ENCODE measurements at places on chromosomes 4 and X. TPM values are rescaled to one million over a fixed set of nuclear protein-coding genes. Genes with fewer than 3 reads are reported as not detected.

GRCh38 chr4:142345924-142346323 lies 500.2 kb downstream of the INPP4B start:
- DNase-seq, result no peak

GRCh38 chr4:166625018-166625637 lies 609.2 kb downstream of the SPOCK3 start:
- DNase-seq, result no peak

- no peak for DNase-seq
These were observed 508.7 kb downstream of the ZNF674 start for GRCh38 chrX:46036508-46036907.

DNA sequence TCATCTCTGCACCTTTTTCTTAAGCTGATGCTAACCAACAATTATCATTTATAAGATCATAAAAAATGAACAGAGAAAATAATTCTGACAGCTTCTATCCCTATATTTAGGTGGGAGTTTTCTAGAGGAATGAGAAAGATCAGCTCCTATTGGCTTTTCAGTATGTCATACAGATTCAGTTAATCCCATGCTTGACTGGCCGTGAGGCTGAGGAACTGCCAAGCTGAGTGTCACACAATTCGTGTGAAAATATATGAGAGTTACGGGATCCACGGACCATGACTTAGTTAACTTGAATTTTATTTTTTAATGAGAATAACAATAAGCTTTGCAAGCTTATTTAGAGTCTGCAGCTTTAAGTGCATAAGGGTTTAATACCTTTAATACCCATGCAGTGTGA lies 37.5 kb downstream of the PHEX start:
- DNase-seq, result no peak

- DNase-seq, result no peak
These were observed 22.1 kb downstream of the SLIT2 start for GRCh38 chr4:20273793-20274192.

- no peak for DNase-seq
These were observed 22.1 kb downstream of the NHS start for GRCh38 chrX:17397074-17397473.

DNA sequence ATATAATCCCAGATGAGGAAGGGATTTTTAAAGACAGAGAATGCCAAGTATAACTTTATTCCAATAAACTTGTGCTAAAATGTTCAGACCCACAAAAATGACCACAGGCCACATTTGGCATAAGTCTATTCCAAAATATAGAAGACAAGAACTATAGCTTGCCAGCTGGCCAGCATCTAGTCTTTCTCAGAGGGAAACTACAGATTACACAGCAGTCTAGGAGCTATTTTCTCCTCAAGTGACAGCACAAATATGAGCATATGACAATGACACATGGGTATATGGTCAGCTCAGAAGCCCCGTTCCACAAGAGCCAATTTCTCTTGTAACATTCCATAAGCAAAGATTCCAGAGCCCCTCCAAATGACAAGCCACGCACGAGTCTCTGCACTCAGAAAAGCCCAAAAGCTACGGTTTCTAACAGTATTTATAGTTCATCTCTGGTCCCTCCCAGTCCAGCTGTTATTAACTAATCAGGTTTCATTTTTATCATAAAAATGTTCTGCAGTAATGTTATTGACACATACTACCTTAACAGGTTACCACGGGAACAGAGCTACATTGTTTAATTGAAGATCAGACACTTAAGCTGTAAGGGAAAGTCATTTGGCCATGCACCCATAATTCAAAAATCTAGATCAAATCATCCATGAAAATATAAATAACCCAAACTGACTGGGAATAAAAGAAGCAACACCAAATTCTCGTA lies 70.3 kb downstream of the RAB28 start:
- DNase-seq, result no peak

DNA sequence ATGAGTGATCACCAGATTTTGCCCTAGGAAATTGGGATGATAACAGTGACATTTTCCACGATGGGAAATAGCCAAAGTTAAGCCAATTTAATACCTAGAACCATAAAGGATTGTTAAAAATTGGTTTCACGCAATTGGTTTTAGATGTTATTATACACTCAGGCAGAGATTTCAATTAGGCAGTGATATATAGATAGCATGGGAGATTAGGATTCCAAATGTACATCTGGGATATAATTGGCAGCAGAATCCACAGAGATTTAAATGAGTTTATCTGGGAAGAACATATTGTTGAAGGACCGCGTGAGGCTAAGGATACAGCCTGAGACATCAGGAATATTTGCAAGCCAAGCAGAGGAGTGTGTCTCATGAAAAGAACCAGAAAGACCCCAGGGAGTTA lies 351.6 kb downstream of the GPM6A start:
- DNase-seq, result no peak

DNA sequence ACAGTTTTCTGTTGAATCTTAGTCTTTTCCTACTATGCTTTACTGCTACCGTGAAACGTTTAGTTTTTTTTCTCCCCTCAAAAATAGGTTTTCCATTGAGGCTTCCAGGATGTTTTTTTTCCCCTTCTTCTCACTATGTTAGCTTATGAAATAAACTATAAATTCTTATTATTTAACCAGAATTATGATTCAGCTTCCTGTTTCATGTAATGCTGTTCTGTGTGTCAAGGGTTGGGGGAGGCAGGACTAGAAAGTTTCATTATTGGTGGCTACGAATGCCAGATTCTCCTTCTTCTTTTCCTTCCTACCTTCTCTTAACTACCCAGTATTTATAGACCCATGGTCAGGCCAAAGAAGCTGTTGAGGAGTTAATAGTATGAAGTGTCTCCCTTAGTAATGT lies 11.8 kb downstream of the CLCN5 start:
- DNase-seq, result no peak

DNA sequence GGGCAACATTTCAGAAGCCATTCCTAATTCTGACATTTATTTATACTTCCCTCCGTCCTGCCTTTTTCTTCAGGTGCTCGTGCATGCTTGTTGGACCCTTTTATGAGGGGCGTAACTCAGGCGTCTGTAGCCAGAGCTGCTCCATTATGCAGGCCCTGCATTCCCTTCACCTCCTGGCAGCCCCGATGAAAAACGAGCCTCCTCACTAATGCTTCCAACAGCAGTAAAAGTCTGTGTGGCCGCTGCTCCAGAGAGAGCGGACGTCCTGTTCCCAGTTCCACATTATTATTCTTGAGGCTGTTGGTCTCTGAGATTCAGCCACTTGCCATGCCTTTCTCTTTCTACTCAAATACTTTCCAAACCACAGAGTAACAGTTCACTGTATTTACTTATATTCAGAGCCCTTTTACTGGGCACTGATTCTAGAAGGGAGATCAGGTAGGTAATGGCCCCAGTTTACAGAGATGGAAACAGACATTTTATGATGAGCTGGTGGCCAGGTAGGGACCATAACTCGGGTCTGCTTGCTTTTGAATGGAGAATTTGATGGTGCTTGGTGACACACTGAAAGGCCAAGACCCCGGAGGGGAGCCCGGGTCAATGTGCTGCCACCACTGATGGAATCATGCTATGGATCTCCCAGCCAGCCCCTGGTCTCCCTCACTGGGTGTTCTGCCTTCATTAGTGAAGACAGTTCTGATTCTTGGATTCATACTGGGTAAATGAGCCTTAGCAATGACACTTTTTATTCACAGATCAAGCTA lies 101.0 kb downstream of the GATB start:
- no peak for DNase-seq

GRCh38 chrX:17521871-17522693 lies 147.1 kb downstream of the NHS start:
- no peak for DNase-seq

- no peak for DNase-seq
These were observed 87.1 kb upstream of the DDX53 start for GRCh38 chrX:22912616-22913015.

DNA sequence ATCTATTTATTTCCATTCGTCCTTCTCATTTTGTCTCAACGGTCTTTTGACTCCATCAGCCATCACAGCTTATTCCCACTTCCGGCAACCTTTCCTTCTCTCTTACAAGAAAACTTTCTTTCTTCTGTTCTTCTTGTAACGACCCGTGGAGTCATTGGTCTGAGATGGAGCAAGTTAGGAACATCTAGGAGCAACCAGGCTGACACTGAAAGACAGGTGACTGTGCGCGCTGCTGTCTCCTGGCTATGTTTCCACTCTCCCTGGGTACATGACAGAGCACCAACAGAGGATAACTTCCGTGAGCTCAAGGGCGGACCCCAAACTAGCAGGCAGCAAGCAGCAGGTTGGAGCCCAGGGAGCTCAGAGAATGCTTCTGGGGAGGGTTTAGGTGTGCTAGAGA lies 2.5 kb downstream of the FGF5 start:
- no peak for DNase-seq

DNA sequence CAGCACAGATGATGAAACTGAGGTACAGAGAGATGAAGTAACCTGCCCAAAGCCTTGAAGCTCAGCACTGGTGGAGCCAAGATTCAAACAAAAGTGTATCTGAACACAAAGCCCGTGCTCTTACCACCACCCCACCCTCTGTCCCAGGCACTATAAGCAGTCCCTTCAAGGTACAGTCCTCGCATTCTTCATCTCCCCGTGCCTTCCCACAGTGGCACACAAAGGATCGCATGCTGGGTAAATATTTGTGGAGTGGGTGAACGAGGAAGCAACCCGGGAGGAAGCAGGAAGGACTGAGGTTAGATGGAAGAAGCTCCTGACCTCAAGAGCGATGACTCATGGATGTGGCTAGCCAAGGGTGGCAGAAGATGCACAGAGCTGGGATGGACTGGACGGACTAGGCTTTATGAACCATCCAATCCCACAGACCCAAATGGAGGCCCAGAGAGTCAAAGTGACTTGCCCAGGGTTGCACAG lies 18.4 kb downstream of the IQSEC2 start:
- no peak for DNase-seq

- no peak for DNase-seq
These were observed 44.8 kb downstream of the RBPJ start for GRCh38 chr4:26365537-26366150.

- no peak for DNase-seq
These were observed 8.5 kb downstream of the FMR1 start for GRCh38 chrX:147920161-147920666.

DNA sequence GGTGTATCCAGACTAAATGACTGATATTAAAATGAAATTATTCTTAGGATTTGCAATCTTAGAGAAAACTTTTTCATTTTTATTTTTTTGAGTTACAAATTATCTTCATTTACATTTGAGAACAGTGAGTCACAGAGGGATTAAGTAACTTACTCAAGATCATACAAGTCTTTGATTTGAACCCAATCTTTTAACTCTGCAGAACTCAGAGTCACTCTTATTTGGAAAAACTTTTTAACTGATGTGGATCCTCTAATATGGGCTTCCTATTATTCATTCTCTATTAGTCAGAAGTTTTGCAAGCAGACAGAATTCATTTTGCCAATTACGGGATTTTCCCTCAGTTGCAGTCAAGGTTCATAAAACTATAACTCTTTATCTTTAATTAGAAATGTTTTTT lies 20.1 kb downstream of the HPRT1 start:
- no peak for DNase-seq

GRCh38 chrX:12711435-12712040 lies 79.7 kb upstream of the PRPS2 start:
- no peak for DNase-seq

GRCh38 chr4:137213372-137214173 lies 318.7 kb downstream of the PCDH18 start:
- no peak for DNase-seq

- no peak for DNase-seq
These were observed 131.8 kb downstream of the BMPR1B start for GRCh38 chr4:94889523-94889922.

- DNase-seq, result no peak
These were observed 56.3 kb upstream of the NAP1L5 start for GRCh38 chr4:88753658-88754571.

GRCh38 chr4:41751449-41752061 lies 3.0 kb upstream of the PHOX2B start:
- no peak for DNase-seq

- DNase-seq, result no peak
These were observed 49.5 kb downstream of the CD99L2 start for GRCh38 chrX:150848914-150849365.

DNA sequence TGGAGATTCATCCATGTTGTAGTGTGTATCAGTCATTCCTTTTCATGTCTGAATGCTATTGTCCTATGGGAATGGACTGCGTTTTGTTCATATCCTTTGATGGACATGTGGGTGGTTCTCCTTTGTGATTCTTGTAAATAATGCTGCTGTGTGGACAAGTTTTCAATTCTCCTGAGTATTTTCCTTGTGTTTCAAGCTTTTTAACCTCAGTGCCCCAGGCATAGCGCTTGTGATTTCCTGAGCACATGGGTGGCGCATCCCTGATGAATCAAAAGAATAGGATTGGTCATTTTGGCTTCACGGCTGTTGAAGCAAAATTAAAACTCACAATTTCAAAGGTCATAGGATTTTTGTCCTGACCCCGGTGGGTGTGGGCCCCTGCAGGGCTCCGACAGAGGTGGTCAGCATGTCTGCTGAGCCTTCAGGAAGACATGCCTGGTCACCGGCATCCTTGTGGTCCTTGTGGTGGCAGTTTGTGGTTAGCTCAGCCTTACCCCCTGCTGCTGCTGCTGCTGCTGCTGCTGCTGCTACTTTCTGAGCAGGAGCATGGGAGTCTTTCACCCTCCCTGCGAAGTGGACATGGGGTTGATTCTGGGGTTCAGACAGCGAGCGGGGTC lies 30.0 kb downstream of the SHROOM2 start:
- DNase-seq, result no peak

Gene PDCL2
- not detected for total RNA-seq

Gene CXCL6
- total RNA-seq, result 0.45 TPM

Gene ADH1C
- total RNA-seq, result 79.9 TPM

Gene FAM149A
- total RNA-seq, result 10.1 TPM

Gene PDGFRA
- 181 TPM for total RNA-seq

Gene MSX1
- 38.9 TPM for total RNA-seq

Gene PLK4
- total RNA-seq, result 0.61 TPM

Gene GLRB
- total RNA-seq, result 3.3 TPM

Gene UGT2A3
- 0.26 TPM for total RNA-seq

Gene ANOS1
- total RNA-seq, result 2.3 TPM

Gene BMPR1B
- 0.45 TPM for total RNA-seq

Gene KIF4A
- 0.13 TPM for total RNA-seq

Gene XKRX
- total RNA-seq, result not detected

Gene GLRA2
- total RNA-seq, result not detected

Gene GYPE
- 1.7 TPM for total RNA-seq

Gene CXCL3
- 15.1 TPM for total RNA-seq

Gene GUCY1A1
- total RNA-seq, result 12.7 TPM

Gene TMPRSS11A
- total RNA-seq, result not detected

Gene TCEAL7
- 2.4 TPM for total RNA-seq

Gene SMIM43
- not detected for total RNA-seq
